ENCODE measurements at places on chromosomes 3 and 15.

GRCh38 chr3:35832140-35832571, 192.8 kb downstream of the ARPP21 start:
- DNase-seq = no peak

GRCh38 chr3:88034491-88035275, 24.1 kb downstream of the CGGBP1 start:
- no peak for DNase-seq

DNA sequence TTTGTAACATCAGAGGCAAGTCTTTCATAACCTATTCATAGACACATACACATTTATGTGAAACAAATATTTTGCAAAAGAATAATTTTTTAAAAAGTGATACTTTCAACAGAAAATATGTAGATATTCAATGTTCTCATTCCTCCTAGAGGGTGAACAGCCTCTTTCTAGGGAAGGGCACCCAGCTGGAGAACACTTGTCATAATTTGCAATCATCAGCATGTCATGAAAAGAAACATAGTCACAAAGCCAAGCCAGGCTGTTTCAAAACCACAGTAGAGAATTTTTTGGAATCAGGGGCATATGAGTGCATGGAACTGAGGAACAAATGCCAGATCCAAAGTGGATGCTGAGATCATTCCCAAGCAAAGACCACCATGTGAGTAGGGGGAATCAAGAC, 406.9 kb upstream of the ADAMTS9 start:
- no peak for DNase-seq

DNA sequence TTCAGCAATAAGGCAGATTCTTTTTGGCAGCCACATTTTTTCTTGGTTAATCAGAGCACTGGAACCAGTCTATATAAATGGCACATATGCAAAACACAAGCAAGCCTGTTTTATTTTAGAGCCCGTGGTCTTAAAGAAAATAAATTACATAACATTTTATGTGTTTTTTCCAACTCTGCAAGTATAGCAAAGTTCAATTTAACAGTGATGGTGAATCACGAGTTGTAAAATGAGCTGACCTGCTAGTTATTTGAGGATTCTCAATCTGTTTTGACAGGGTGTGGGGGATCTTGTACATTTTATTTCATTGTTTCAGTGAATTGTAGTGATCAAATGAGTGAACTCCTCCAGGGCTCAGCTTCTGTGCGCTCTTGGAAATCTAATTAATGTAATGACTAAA, 2.7 kb downstream of the ARHGEF26 start:
- DNase-seq = no peak

GRCh38 chr3:139329364-139329850, 14.4 kb upstream of the MRPS22 start:
- no peak for DNase-seq

DNA sequence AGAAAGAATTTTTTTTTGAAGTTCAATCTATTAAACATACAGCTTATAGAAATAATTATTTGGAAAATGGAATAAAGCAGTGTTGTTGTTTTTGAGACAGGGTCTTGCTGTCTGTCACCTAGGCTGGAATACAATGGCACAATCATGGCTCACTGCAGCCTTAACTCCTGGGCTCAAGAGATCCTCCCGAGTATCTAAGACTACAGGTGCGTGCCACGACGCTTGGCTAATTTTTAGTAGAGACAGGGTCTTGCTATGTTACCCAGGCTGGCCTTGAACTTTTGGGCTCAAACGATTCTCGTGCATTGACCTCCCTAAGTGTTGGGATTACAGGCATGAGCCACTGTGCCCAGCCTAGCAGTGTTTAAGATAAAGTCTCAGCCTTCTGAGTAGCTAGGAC, 8.8 kb downstream of the BNIP2 start:
- no peak for DNase-seq

GRCh38 chr15:59237924-59238331, 31.3 kb downstream of the LDHAL6B start:
- DNase-seq = no peak

GRCh38 chr3:32215185-32215584, 23.3 kb upstream of the CMTM8 start:
- DNase-seq = no peak

DNA sequence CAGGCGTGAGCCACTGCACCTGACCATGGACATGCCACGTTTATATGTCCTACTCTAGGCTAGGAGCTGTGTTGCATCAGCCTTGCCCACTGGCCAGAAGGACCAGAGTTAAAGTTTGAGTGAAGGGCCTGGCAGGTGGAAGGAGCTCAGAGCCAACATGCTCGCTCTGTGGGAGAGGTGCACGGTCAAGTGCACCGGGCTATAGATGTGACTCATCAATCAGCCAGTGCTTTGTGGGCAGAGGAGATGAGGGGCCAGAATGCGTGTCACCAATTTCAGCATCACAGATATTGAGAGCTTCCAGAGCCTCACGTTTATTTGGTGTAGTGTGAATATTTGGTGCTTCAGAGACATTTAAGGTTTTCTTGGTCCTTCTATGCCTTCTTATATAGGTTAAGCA, 137.3 kb upstream of the KBTBD8 start:
- no peak for DNase-seq

GRCh38 chr3:123816673-123817207, 67.4 kb downstream of the MYLK start:
- no peak for DNase-seq

DNA sequence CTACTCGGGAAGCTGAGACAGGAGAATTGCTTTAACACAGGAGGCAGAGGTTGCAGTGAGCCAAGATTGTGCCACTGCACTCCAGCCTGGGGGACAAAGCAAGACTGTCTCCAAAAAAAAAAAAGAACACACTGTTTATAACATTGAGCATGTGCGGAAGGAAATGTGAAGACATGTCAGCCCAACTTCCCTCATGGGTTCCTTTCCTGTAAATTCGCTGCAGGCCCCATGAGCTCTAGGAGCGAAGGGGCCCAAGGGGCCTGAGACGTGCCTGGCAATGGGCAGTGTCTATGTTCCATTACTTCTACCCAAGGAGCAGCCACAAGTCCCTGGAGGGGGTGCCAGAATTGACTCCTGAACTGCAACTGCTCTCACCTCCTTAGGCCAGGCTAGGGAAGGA, 3.2 kb downstream of the PFKFB4 start:
- DNase-seq = no peak

GRCh38 chr3:33074217-33075067, 22.5 kb downstream of the GLB1 start:
- DNase-seq = no peak

DNA sequence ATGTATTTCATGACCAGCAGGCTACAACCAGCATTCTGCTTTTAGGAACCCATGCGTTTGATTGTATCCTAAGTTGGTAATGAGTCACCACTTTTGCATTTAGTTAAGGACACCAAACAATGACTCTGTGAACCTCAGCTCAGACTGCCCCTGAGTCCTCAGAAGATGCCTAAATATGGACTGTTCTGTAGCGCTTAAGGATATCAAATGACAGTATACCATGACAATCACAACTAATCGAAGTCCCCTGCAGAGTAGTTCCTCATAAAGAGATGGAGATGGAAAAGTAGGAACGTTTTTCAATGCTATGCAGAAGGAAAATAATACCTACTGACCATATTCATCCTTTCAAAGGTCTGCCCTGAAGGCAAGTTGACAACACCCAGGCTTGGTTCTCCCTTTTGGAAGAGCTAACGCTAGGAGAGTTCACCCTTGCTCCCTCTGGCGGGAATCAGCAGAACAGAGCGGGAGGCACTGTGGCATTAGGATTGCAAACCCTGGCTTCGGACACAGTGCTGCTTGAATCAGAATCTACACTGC, 508.6 kb downstream of the FHIT start:
- DNase-seq = no peak

DNA sequence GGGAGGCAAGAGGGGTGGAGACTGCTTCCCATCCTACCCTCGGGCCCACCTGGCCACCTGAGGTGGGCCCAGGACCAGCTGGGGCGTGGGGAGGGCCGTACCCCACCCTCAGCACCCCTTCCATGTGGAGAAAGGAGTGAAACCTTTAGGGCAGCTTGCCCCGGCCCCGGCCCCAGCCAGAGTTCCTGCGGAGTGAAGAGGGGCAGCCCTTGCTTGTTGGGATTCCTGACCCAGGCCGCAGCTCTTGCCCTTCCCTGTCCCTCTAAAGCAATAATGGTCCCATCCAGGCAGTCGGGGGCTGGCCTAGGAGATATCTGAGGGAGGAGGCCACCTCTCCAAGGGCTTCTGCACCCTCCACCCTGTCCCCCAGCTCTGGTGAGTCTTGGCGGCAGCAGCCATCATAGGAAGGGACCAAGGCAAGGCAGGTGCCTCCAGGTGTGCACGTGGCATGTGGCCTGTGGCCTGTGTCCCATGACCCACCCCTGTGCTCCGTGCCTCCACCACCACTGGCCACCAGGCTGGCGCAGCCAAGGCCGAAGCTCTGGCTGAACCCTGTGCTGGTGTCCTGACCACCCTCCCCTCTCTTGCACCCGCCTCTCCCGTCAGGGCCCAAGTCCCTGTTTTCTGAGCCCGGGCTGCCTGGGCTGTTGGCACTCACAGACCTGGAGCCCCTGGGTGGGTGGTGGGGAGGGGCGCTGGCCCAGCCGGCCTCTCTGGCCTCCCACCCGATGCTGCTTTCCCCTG, 2.2 kb upstream of the FES start:
- no peak for DNase-seq

Data from cortex of kidney (tissue), 1 donor.